Muscle of arm (tissue), 14 donors: ENCODE measurements at places on chromosomes 5 and 9. TPM values are rescaled to one million over a fixed set of nuclear protein-coding genes. Genes with fewer than 3 reads are reported as not detected.
A peak's percentile ranks its signal among the peaks of the same experiment; 100 is the strongest.

- DNase-seq: peak; percentile 62
These were observed 68.4 kb downstream of the PSD2 start for GRCh38 chr5:139863855-139864558.

Gene JAKMIP2
- 2.3 TPM for polyA plus RNA-seq

Gene PCDH12
- 15.8 TPM for polyA plus RNA-seq

Gene GRM6
- 0.84 TPM for polyA plus RNA-seq

DNA sequence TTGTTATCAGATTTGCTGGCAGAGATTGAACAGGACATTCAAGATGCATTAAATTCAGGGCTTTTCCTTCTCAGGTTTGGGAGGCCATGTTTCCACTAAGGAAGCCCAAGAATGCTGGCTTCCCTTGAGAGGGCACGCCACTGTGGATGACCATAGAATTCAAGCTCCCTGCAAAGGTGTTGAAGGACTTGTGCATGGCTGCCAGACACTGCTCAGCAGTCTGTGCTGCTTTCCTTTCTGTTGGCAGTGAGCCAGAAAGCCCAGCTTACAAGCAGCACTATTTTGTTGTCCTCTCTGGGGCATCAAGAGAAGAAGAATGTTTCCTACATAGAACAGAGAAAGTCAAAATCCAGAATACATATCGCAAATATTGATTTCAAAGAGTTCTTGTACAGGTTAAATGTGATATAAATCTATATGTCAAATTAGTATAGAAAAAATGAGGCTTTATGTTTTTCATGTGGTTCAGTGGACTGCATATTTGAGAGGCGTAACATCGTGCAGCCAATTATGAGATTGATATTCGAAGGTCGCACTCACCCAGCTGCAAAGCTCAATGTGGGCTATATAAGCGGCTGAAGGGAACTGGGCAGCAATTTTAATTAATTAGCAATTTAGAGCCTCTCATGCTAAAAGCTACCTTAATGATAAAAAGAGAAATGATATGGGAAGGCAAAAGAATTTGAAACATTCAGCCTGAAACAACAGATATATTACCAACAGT is 103.1 kb upstream of the ISL1 start:
- peak; percentile 1 for DNase-seq

Gene HSPB3
- 76.0 TPM for polyA plus RNA-seq

- DNase-seq: peak; percentile 50
These were observed 46.2 kb upstream of the PWWP2A start for GRCh38 chr5:160165137-160166068.
